ENCODE measurements at places on chromosomes 16 and 17.
A peak's percentile ranks its signal among the peaks of the same experiment; 100 is the strongest.

GRCh38 chr16:57252148-57252721, 7.2 kb downstream of the ARL2BP start:
- no peak for DNase-seq

- no peak for DNase-seq
Observed at GRCh38 chr17:75753514-75754377, 11.2 kb downstream of the GALK1 start.

DNA sequence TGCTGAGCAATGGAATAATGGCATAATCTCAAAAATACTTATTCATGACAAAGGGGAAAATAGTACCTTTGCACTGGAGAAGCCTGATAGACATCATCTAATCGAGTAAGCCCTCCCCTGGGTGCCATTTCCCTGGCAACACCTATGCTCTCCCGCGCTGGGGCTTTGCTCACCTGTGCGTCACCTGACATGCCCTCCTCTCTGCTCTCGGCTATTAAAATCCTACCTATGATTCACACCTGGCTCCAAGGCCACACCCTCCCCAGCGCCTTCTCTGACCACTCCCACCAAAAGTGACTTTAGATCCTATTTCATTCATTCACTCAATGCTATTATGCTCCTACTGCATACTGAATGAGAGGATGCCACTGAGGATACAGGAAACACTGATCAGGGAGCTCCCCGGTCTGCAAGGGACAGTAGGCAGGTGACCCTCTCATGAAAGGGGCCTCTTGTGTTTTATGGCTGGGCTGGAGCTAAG, 83.9 kb downstream of the NT5M start:
- no peak for DNase-seq

- no peak for DNase-seq
Observed at GRCh38 chr17:46854948-46855347, 3.6 kb downstream of the WNT9B start.

DNA sequence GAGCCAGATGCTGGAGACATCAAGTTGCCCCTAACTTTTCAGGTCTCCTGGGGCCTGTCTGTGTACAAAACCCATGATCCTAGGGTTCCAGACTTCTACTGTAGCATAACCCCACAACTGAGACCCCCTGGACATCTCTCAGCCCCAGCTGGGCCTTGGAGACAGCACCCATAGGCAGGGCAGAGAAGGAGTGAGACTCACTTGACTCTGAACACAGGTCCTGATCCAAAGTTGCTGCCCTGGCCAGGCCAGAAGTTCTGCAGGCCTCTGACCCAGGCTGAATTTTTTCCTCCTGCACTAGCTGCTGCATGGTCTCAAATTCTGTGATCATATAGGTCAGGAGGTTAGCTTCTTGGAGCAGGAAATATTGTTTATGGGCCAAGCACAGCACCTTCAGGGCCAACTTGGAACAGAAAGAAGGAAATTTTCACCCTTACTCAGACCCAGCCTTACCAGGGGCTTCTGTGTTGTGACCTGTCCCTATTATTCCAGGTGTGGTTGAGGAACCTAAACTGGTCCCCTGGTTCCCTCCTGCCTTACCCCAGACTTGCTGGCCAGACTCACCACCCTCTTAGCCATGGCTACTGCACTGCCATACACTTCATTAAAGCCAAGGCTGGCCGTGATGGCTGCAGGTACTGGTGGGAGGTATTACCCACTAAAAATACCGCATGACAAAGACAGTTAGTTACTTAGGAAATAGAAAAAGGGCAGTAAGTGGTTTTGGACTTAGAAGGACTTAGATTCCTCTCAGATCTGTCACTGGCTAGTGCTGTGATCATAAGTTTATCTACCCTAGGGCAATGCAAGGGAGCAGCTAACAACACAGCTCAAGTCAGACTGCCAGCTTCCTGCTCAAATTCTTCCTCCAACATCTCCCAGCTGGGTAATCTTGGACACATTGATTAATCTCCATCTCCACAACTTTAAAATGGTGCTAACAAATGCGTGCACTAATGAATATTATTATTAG, 2180.1 kb downstream of the TP53TG3F start:
- no peak for DNase-seq

DNA sequence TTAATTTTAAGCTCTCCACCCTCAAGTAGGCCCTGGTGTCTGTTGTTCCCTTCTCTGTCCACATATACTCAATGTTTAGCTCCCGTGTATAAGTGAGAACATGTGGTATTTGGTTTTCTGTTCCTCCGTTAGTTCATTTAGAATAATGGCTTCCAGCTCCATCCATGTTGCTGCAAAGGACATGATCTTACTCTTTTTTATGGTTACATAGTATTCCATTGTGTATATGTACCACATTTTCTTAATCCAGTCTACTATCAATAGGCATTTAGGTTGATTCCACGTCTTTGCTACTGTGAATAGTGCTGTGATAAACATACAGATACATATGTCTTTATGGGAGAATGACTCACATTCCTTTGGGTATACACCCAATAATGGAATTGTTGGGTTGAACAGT, 111.4 kb upstream of the NACA2 start:
- no peak for DNase-seq

GRCh38 chr17:60971515-60972369, 294.1 kb downstream of the BCAS3 start:
- DNase-seq: peak; percentile 7

DNA sequence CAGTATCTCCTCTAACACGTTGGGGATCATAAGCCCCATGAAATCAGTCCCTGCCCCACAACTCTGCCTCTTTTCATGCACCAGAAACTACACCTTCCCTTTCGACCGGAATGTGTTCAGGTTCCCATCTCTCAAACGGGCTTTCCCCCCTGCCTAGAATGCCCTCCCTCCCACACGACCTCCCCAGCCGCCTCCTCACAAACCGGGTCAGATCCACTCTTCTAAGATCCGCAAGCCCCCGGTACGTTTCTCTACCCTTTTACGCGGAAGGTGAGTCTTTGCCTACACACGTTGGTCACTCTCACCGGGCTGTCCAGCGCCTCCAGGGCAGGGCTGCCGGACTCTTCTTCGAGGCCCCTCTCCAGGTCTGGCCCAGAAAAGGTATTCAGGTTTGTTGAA, 708 bp downstream of the DHX33 start:
- no peak for DNase-seq

DNA sequence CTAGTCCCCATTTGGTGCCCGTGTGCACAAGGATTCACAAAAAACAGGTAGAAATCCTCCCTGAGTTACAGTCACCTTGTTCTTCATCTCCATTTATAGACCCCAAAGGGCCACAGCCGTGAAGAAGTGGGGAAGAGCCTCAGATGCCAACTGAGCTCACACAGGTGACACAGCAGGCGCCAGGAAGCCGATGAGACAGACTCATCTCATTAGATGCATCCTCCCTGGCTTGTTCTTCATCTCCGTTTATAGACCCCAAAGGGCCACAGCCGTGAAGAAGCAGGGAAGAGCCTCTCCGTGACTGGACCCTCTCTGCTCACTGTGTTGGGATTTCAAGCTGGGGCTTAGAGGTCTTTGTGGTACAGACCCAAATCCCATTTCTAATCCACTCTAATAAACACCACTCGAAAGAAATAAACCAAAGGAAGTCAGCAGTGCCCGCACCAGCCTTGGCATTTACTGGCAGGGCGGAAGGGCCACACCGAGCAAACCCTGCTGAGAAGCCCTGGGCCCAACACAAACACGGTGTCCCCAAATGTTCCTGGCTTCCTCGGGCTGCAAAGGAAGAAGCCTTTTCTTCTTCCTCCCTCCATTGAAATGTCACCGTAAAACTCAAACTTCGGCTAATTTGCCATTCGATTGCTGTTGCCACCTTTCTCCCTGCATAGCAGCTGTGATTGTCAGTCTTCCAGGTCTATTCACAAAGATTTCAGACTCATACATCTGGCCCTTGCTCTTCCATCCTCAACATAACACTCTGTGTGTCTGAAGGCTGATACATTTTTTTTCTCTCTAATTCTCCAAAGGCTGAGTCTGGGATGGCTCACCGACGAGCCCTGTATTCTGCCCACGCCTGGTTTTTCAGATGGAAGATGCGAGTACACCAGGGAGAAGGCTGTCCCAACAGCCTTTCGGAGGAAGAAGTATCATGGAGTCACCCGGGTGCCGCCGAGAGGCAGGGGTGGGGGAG, 44.9 kb upstream of the DOC2B start:
- DNase-seq: no peak

GRCh38 chr17:81976332-81977210, 858 bp upstream of the ASPSCR1 start:
- DNase-seq: no peak

- no peak for DNase-seq
Observed at GRCh38 chr16:28096983-28097899, 33.7 kb upstream of the GSG1L start.

DNA sequence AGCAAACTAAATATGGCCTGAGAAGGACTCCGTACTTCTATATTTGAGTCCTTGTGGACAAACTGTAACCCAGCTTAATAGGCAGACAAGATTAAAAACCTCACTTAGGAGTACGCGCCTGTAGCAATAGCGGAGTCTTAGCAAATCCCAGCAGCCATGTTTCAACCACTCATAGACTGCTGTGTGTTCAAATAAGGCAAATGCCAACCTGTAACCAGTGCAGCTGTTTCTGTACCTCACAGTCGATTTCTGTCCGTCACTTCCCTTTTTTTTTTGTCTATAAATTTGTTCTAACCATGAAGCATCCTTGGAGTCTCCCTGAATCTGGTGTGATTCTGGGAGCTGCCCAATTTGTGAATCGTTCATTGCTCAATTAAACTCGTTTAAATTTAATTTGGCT, 30.2 kb downstream of the TANC2 start:
- no peak for DNase-seq

GRCh38 chr16:66844342-66845079, at the start of gene CA7:
TSS of gene CA7 (plus strand) at chr16:66844414. CDS start at chr16:66844488, 74 bp downstream.
- no peak for DNase-seq

GRCh38 chr16:66152181-66152580, 214.3 kb upstream of the CDH5 start:
- DNase-seq: no peak

- DNase-seq: no peak
Observed at GRCh38 chr17:53570731-53571130, 252.0 kb upstream of the KIF2B start.

GRCh38 chr16:2155977-2156848, 631 bp downstream of the TRAF7 start:
- DNase-seq: peak; percentile 43

- DNase-seq: no peak
Observed at GRCh38 chr17:46772475-46773220, 45.8 kb downstream of the WNT3 start.

DNA sequence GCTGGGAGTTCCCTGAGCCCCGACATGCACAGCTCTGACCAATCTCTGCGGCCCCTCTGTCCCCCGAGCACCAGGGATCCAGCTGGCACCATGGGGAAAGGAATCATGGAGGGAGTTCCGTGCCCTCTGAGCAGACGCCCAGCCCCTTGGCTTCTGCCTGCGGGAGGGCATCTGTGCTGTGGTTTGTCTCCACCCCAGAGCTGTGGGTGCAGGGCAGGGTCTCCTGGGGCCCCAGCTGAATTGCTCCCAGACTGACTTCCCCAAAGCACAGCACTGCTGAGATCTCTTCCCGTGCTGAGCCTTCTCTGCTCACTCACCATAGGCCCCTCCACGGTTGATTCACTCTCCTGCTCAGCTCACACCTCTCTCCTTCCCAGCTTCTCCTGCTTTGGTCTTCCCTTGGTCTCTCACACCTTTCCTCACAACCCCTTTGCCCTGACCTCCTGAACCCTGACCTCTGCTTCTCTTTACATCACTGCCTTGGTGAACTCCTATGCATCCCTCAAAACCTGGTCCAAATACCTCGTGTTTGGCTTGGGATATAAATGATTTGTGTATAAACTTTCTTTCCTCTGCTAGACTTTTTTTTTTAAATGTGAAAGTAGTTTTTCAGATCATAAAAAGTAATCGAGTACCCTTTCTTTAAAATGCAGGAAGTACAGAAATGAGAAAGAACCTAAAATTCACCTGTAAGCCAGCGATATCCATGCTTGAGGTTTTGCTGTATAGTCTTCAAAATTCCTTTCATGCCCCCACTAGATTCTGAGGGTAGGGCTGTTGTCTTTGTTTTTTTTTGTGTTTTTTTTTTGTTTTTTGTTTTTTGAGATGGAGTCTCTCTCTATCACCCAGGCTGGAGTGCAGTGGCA, 265.3 kb downstream of the SEC14L1 start:
- no peak for DNase-seq

DNA sequence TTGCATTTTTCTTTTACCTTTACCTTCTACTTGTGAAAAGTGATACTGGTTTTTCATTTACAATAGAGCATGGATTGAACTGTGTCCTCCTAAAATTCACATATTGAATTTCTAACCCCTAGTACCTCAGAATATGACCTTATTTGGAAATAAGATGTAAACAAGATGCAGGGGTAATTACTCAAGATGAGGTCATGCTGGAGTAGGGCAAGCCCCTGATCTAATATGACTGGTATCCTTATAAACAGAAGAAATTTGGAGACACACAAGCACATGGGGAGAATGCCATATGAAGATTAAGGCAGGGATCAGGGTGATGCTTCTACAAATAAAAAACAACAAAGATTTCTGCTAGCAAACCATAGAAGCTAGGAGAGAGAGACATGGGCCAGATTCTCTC, 12.2 kb downstream of the MYH13 start:
- no peak for DNase-seq

- no peak for DNase-seq
Observed at GRCh38 chr17:78357177-78357586, 2.7 kb downstream of the SOCS3 start.

- DNase-seq: peak; percentile 66
Observed at GRCh38 chr17:81295031-81295675, at the start of gene SLC38A10. TSS of gene SLC38A10 (minus strand) at chr17:81295307. CDS start at chr17:81294921, 386 bp downstream.

- no peak for DNase-seq
Observed at GRCh38 chr16:81585785-81586184, 141.2 kb downstream of the CMIP start.

GRCh38 chr17:76092526-76093413, 10.8 kb downstream of the EXOC7 start:
- no peak for DNase-seq

- no peak for DNase-seq
Observed at GRCh38 chr16:68093816-68094613, 8.8 kb downstream of the NFATC3 start.

- no peak for DNase-seq
Observed at GRCh38 chr17:36869441-36869840, 67.8 kb upstream of the LHX1 start.

GRCh38 chr16:54180421-54181359, 105.9 kb downstream of the IRX3 start:
- DNase-seq: no peak

DNA sequence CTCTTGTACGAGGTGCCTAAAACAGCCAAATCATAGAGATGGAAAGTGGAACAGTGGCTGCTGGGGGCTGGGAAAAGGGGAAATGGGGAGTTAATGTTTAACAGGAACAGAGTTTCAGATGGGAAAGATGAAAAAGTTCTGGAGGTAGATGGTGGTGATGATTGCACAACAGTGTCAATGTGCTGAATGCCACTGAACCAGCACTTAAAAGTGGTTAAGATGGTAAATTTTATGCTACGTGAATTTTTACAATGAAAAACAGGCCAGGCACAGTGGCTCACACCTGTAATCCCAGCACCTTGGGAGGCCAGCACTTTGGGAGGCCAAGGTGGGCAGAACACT, 130.4 kb downstream of the C16orf78 start:
- no peak for DNase-seq

GRCh38 chr16:56919099-56919800, 12.7 kb upstream of the HERPUD1 start:
- no peak for DNase-seq

- no peak for DNase-seq
Observed at GRCh38 chr16:87832137-87832527, 37.2 kb downstream of the SLC7A5 start.

All from GM04504 (cell line).